ENCODE measurements at places on chromosomes 1 and 21. TPM values are rescaled to one million over a fixed set of nuclear protein-coding genes. Genes with fewer than 3 reads are reported as not detected.

RNU1-4 gene
- total RNA-seq, result 3,257 TPM

PARS2 gene
- total RNA-seq, result 3.9 TPM

GJA9 gene
- not detected for total RNA-seq

USH2A gene
- not detected for total RNA-seq

TXLNA gene
- total RNA-seq, result 62.5 TPM

PDZK1 gene
- total RNA-seq, result 0.30 TPM

TMEM52 gene
- total RNA-seq, result not detected

GPBP1L1 gene
- total RNA-seq, result 134 TPM

HSF2BP gene
- total RNA-seq, result 0.64 TPM

B3GALT5 gene
- not detected for total RNA-seq

PLA2G2C gene
- not detected for total RNA-seq

FASLG gene
- total RNA-seq, result 4.5 TPM

CYP4A22 gene
- total RNA-seq, result not detected

ELF3 gene
- 0.83 TPM for total RNA-seq

LDLRAD1 gene
- not detected for total RNA-seq

RGS4 gene
- total RNA-seq, result not detected

PROX1 gene
- not detected for total RNA-seq

TLCD4 gene
- 0.06 TPM for total RNA-seq

GJA4 gene
- total RNA-seq, result not detected
